ENCODE measurements at places on chromosomes 12 and 14. TPM values are rescaled to one million over a fixed set of nuclear protein-coding genes. Genes with fewer than 3 reads are reported as not detected.

- no peak for DNase-seq
These were observed 461.4 kb upstream of the SYT1 start for GRCh38 chr12:78403136-78403535.

Gene DLK1
- total RNA-seq: 52.3 TPM

Gene CELA1
- total RNA-seq: not detected

Gene SPTSSA
- total RNA-seq: 18.8 TPM

DNA sequence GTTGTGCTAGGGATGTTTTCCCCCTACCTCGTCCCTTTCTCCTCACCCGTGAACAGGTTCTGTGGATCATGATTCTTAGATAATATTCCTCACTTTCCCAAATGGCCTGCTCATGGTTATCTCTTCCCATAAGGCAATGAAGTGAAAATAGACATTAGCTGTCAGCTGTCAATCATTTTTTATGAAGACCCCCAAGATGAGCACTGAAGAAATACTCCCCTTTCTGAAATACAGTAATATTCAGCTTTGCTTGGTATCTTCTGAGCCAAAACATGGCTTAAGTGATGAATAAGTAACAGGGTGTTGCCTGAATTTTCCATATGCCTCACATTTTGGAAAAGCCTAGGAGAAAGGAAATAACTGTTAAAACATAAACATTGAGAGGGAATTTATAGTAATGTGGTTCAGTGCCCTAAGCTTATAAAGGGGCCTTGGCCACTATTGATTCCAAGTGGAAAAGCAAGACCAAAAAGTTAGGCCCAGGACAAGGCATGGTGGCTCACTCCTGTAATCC lies 70.7 kb upstream of the NAP1L1 start:
- no peak for DNase-seq

GRCh38 chr12:12047682-12048081 lies 23.1 kb upstream of the BCL2L14 start:
- DNase-seq: no peak

DNA sequence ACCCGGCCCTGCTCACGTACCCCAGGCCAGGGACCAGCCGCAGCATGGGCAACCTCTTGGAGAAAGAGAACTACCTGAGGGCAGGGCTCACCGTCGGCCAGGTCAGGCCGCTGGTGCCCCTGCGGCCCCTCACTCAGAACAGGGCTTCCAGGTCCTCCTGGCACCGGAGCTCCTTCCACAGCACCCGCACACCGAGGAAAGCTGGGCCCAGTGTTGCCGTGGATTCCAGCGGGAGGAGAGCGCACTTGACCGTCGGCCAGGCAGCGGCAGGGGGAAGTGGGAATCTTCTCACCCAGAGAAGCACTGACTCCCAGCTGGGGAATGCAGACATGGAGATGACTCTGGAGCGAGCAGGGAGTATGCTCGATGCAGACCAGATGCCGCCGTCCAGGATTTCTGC lies 7.9 kb upstream of the VAMP1 start:
- DNase-seq: no peak

GRCh38 chr12:121334513-121335343 lies 17.5 kb downstream of the ANAPC5 start:
- DNase-seq: no peak

Gene NFATC4
- 28.4 TPM for total RNA-seq

Gene TMEM132D
- total RNA-seq: not detected

Gene PLCZ1
- total RNA-seq: not detected

DNA sequence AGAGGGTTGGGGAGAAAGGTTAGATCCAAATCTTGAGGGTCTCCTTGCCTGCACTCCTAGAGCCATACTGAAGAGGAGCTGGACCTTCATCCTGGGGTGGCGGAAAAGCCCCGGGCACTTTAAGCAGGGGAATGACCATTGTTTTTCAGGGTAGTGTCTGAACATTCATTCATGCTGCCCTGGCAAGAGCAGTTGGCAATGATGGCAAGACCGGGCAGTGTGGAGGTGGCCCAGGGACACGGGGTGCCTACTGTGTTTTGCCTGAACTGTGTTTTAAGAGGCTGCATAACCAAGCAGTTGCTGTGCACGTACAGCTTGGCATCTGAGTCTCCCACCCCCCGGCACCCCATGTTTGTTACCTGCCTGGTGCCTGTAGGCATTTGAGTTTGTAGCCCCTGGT lies 14.7 kb downstream of the TPCN1 start:
- no peak for DNase-seq
